Stimulated activated naive CD8-positive, alpha-beta T cell treated with anti-CD3 and anti-CD28 coated beads, Interleukin-15, Interleukin-2, amounts not matched to agents 100 U/mL and 50 U/mL, for 24 hours (primary cell): ENCODE measurements at places on chromosomes 7 and 10.
A peak's percentile ranks its signal among the peaks of the same experiment; 100 is the strongest.

- no peak for DNase-seq
Measured at GRCh38 chr7:115516341-115516740, 514.2 kb downstream of the TFEC start.

- DNase-seq, result no peak
Measured at GRCh38 chr7:2084781-2085505, 147.8 kb downstream of the MAD1L1 start.

GRCh38 chr10:113303544-113304146 is 249.2 kb upstream of the HABP2 start:
- no peak for DNase-seq

DNA sequence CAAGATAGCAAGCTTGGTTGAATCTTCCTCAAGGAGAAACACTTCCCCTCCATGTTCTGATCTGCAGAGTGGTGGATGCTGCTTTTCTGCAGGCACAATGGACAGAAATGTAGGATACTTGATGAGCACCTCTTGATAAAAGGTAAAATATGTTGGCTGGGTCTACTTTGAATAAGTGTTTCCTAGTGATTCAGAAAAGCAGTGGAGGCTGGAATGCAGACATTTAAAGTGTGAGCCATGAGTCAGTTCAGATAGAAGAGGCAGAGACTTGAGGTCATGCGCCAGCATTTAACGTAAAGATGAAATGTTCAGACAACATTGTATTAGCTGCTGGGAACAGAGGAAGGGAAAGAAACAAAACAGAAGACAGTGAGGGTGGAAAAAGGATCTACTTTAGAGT is 403.1 kb downstream of the ADRA2A start:
- no peak for DNase-seq

DNA sequence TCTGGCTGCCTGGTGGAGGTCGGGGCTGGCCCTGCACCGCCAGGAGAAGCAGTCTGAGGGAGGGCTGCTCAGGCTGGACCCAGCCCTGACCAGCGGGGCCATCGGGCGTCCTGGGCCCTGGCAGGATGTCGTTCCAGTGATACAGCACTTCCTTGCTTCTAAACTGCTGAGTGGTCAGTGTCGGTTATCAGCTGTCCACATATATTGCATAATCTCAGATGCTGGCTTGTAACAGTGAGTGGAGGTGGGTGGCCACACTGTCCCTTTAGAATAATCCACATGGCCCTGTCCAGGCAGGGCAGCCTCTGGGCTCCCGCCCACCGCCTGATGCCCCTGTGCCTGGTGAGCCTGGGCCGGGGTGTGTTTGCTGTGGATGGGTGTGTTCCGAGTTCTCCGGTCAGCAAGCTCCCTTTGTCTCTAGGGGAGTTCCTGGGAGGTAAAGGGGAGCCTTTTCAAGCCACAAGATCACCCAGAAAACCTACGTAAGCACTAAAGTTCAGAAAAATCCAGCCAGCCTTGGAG is 86.1 kb downstream of the LHPP start:
- no peak for DNase-seq

DNA sequence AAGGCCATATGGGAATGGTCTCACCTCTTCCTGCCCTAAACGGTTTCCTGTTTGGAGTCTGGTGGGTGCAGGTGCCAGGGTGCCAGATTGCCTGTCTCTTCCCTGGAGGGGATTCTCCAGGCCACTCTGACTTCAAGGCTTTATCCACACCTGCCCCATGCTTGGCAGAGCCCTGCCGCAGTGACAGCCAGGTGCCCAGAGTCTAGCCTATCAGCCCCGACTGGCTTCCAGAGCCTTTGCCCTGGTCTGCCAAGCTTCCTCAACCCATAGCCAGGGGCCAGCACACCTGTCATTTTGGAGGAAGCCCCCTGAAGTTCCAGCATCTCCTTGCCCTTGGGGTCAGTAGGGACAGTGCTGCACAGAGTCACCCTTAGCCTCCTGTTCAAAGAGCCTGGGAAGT is 21.6 kb downstream of the TBATA start:
- DNase-seq, result no peak

- DNase-seq, result no peak
Measured at GRCh38 chr7:87806150-87806549, 70.0 kb downstream of the SLC25A40 start.

GRCh38 chr10:46787321-46787615 is 124.0 kb upstream of the PTPN20 start:
- DNase-seq, result peak; percentile 33

DNA sequence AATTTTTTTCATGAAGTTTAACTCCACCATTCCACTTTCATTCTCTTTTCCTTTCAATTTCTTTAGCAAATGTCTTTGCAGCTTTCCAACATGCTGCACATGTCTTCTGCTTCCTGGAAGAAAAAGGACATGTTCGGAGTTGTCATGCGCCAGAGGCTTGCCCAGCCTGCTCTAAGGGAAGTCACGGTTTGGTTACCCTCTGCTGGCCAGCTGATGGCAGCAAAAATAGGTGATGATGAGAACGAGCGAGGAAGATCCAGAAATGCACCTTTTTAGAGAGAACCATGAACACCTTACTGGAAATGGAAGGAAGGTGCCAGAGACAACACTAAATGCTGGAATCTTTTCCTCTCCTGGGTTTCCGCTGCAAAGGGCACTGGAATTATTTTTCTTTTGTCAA is 4.9 kb upstream of the ZSCAN21 start:
- DNase-seq, result no peak

GRCh38 chr7:157432541-157432956 is 95.7 kb downstream of the DNAJB6 start:
- DNase-seq, result peak; percentile 13

DNA sequence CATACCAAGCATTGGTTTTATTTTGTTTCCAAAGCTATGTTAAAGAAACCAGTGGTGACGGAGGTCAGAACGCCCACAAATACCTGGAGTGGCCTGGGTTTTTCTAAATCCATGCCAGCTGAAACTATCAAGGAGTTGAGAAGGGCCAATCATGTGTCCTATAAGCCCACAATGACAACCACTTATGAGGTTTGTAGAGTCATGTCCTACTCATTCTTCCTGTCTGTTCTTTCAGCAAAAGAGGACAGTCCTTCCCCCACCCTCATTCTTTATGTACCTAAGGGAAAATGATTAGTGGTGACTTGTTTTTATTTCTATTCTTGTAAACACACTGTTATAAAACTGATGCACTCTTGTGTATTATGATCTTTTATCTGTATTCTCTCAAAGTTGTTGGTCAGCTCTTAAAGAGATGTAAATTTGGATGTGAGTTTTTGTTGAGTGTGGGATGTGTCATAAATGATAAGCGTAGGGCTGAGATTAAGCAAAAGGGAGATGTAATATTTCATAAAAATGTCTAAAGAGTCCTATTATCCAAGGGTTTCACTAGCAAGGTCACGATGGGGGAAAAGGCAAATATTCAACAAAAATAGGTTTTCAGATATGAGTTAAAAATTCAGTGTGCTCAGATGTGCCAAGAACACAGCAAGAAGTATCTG is 294.4 kb downstream of the BICC1 start:
- DNase-seq, result no peak

DNA sequence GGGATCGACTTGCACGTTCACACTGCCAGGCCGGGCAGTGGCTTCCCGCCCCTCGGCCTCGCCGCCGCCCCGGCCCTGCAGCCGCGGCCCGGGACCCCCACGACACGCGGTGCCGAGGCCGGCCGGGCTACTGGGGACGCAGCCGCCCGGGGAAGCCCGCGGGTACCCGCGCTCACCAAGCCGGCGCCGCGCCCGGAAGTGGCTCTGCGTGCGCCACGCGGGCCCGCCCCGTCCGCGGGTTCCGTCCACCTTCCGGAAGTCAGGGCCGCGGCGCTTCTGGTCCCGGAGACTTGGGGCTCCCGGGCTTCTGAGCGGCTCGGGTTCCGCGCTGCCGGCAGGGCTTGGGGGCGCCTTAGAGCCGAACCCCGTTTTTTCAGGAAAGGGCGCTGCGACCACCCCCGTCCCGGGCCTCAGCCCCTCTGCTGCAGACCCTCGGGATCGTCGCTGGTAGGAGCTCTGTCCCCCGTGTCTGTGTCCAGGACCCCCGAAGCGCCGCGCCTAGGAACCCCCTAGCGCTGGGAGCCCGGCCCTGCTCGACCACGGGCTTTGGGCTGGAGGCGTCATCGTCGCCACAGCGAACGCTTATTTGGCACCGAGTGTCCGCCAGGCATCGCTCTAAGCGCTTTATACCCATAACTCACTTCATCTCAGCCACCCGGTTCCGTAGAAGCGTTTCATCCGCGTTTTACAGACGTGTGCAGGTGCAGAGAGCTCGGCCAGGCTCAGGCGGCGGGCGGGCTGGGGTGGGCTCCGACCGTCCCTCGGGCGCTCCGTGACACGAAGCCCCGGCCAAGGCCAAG is at the start of gene PSMG3:
Gene PSMG3 (minus strand): TSS at position 200 of the 800 bp plus-strand sequence. CDS start 693 bp downstream, outside the sequence.
- DNase-seq, result peak; percentile 92
